ENCODE measurements at places on chromosomes 1 and 21. TPM values are rescaled to one million over a fixed set of nuclear protein-coding genes. Genes with fewer than 3 reads are reported as not detected.

Gene ADAMTS5
- total RNA-seq: 5.8 TPM

Gene S100A7
- total RNA-seq: not detected

Gene UTP25
- 9.7 TPM for total RNA-seq

Gene VHLL
- total RNA-seq: 0.64 TPM

Gene MAST2
- total RNA-seq: 50.4 TPM

Gene PEX14
- total RNA-seq: 8.4 TPM

All from cerebellum (tissue), 4 donors.